ENCODE measurements at places on chromosomes 7 and 10. TPM values are rescaled to one million over a fixed set of nuclear protein-coding genes. Genes with fewer than 3 reads are reported as not detected.

UNCX gene
- not detected for total RNA-seq

GDF2 gene
- total RNA-seq: not detected

NPFFR1 gene
- not detected for total RNA-seq

FBXO24 gene
- total RNA-seq: 0.25 TPM

DGKB gene
- total RNA-seq: not detected

ZNF107 gene
- total RNA-seq: 1.3 TPM

PRPS1L1 gene
- total RNA-seq: not detected

Data from dermis microvascular lymphatic vessel endothelial cell (primary cell).